ENCODE measurements at places on chromosomes 4 and X.

- no peak for DNase-seq
These were observed 25.4 kb downstream of the C4orf50 start for GRCh38 chr4:5992828-5993321.

DNA sequence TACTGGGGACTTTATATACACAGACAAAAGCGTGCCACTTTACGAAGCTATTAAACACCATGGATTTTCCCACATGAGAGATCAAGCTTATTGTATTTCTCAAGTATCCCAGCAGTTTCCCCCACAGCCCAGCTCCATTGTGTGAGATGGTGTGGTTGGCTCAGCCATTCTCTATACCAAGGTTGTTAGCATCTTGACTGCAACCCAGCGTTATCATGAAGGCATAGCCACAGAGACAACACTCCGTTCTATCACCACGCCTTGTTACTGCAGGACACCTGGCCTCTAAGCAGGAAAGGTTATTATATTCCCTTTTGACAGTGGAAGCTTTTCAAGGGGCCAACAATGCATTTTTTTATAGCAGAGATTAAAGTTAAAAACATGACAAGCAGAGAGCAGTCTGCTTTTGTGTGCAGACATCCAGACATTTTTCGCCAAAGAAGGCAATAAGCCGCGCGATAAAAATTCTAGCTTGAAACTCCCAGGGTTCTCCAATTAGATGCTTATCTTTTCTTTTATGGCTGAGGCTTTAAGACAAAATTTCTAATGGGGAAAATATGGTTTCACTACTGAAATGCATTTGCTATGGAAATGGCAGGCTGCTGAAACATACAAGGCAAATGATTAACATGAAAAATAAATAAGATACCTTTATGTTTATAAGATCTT, 206.1 kb downstream of the MID1 start:
- no peak for DNase-seq

DNA sequence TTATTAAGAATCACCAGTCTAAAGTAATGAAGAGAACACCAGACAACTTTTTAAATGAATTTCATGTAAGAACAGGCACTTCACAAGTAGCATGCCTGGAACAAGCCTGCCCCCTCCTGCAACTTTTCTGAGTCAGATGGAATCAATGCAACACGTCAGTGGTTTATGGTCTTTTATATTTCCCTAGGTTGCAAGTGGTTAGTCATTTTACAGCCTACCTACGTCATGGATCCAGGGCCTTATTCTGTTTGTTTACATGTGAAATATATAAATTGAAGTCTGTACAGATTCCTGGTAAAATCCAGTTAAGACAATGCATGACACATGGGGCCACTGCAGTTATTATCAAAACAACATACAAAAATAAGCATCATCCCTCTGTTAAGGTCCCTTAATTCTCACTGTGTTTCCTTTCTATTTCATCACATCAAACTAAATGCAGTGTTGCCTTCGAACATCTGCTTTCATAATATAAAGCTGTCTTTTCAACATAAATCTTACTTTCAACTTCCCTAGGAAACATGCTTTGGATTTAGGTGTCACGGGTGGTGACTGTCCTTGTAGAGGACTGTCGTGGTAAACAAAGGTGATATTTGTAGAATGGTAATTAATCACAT, 309.3 kb downstream of the FRMPD4 start:
- no peak for DNase-seq

DNA sequence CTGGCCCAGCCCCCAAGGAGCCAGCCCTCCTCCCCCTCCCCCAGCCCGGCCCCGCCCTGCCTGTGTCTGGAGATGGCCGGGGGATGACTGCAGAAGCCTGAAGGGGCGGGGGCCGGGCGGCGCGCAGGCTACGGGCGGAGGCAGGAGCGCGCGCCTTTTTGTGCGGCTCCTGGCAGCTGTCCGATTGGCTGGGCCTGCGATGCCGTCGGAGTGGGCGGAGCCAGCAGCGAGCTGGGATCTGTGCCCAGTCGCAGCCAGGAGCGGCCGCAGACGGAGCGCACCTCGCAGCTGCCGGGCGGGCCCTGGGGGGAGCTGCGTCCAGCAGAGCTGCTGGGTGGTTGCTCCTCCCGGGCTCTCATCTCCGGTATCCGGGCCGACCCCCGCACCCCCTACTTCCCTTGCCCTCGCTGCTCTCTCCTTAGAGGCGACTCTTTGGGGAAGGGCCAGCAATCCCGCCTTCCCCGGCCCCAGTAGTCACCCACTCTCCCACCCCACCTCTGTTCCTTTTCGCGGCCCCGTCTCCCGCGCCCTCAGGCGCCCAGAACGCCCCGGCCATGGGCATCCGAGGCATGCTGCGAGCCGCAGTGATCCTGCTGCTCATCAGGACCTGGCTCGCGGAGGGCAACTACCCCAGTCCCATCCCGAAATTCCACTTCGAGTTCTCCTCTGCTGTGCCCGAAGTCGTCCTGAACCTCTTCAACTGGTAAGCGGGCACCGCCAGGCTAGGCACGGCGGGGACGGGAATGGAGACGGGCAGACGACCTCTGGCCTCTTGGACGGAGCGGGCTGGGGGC, at the start of gene GABRQ:
Gene GABRQ (plus strand): TSS at position 247 of the 794 bp plus-strand sequence. CDS start 308 bp downstream, at position 555.
- no peak for DNase-seq

DNA sequence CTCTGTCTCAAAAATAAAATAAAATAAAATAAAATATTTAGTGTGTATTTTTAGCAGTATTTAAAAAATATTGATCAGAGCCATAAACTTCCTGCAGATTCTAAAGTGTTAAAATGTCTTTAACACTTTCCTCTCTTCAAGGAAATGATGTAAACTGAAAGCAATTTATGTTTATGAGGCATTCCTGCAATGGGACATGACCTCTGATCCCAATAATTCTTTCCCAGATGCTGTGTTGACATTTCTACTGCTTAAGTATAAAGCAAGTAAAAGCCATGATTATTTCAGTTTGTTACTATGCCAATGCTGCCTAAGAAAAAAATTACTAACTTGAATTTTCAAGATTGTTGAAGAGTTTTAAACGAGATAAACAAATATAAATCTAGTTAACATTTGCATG, 29.0 kb downstream of the COQ2 start:
- DNase-seq = no peak

DNA sequence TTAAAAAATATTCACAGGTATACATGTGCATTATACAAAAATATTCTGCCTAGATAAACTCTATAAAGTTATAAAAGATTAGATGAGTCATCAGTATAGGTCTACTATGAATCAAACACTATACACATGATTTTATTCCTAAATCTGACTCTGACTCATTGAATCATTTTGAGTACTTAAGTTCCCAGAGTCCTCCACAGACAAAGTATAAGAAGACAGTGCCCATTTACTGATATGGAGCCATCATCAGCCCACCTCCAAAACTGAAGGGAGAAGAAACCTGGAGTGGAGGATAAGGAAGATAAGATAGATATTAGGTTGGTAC, 28.7 kb upstream of the ANTXR2 start:
- no peak for DNase-seq

GRCh38 chr4:185672618-185673017, 137.3 kb upstream of the PDLIM3 start:
- no peak for DNase-seq

DNA sequence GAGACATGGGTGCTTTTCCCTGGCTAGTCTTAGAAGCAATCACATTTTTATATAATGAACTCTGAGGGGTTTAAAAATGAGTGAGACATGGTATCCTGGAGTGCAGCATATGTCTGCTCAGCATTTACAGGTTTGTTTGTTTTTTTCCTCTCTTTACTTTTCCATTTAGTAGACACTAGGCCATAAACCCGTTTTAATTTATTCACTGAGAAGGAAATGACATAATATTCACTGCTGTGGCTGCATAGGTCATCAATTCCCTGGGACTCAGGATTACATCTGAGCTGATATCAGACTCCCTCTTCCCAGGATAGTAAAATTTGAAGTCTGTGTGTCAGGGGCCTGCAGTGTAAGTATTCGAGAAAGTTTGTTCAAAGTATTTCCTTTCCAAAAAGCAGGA, 178.9 kb upstream of the SPRY1 start:
- no peak for DNase-seq

- DNase-seq = no peak
These were observed 7.3 kb downstream of the SHOX start for GRCh38 chrX:637660-638481.

DNA sequence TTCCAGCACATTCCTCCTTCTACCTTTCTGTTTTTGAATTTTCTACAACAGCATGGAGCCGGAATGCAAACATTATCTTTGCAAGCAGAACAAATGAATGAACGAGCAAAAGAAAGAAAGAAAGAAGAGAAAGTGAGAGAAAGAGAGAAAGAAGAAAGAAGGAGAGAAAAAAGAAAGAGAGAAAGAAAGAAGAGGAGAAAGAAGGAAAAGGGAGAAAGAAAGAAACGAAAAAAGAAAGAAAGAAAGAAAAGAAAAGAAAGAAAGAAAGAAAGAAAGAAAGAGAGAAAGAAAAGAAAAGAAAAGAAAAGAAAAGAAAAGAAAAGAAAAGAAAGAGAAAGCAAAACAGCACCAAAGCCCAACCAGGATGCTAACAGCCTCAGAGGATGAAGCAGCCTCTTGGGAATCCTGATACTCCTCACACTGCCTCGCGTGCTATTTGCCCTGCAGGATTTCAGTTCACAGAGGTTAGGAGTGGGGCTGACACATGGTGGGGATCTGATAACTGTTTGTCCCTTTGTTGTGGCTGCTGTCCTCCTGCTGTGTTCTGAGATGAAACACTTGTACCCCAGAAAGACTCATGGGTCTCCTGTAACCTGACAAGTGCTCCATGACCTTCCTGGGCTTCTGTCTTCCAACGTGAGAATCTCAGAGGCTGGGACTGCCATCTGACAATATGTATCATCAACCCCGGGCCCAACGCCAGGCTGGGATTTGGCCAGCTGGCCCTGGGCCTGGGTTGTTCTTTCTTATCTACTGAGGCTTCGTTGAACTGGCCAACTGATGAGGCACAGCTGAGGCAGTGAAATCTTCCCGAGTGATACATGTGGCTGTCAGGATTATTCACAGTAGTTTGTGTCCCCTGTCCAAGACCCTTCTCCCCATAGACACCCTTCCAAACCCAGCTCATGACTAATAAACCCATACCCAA, 61.0 kb downstream of the SEPSECS start:
- no peak for DNase-seq

- DNase-seq = no peak
These were observed 23.0 kb downstream of the GAB3 start for GRCh38 chrX:154727871-154728270.

DNA sequence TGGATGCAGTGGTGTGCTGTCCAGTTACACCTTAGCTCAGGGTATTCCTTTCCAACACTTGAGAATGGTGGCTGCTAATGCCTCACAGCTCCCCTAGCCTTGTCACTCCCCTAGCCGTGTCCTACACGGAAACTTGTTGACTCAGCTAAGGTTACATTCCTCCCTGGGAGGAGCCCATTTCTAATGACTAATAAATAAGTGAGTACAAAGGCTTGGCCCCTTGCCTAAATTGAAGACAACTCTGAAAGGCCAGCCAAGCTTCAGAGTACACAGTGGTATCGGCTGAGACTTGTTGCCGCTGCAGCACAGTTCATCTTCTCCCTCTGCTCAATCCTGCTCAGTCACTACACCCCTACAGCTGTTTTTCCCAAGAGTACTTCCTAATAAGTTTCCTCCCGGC, 21.2 kb upstream of the SLC25A31 start:
- DNase-seq = no peak

- DNase-seq = no peak
These were observed 27.4 kb downstream of the TAF7L start for GRCh38 chrX:101263766-101264165.

DNA sequence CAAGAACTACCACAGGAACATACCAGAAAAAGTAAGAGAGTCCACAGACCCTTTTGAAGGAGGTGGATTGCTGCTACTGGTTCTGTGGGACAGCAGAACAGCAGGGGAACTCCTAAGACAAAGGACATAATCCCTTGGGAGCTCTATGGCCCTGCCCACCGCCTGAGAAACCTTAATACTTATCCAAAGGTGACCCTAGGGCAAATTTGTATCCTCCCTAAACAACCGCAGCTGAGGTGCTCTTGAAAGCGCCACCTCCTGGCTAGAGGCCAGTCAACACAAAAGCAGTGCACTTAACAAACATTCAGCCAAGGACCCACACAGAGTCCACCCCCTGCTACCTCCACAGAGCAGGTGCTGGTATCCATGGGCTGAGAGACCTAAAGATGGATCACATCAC, 136.8 kb downstream of the ADAM29 start:
- no peak for DNase-seq

DNA sequence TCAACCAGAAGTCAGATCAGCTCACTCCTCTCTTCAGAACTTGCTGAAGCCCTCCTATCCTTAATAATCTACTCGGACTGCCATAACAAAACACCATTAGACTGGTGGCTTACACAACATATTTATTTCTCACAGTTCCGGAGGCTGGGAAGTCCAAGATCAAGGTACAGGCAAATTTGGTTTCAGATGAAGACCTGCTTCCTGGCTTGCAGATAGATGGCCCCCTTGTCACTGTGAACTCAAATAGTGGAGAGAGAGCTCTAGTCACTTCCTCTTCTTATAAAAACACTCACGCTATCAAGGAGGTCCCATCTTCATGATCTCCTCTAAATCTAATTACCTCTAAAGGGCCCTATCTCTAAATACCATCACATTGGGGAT, 125.1 kb downstream of the CAMK2D start:
- no peak for DNase-seq

DNA sequence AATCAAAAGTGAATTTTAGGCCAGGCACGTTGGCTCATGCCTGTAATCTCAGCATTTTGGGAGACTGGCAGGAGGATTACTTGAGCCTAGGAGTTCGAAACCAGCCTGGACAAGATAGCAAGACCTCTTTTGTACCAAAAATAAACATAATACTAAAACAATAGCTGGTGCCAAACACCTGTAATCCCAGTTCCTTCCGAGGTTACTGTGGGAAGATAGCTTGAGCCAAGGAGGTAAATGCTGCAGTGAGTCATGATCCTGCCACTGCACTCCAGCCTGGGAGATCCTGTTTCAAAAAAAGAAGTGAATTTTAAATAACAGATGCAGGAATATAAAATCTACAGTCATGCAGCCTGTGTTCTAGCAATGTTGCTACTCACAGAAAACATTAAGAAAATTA, 488.3 kb downstream of the PPARGC1A start:
- DNase-seq = no peak

DNA sequence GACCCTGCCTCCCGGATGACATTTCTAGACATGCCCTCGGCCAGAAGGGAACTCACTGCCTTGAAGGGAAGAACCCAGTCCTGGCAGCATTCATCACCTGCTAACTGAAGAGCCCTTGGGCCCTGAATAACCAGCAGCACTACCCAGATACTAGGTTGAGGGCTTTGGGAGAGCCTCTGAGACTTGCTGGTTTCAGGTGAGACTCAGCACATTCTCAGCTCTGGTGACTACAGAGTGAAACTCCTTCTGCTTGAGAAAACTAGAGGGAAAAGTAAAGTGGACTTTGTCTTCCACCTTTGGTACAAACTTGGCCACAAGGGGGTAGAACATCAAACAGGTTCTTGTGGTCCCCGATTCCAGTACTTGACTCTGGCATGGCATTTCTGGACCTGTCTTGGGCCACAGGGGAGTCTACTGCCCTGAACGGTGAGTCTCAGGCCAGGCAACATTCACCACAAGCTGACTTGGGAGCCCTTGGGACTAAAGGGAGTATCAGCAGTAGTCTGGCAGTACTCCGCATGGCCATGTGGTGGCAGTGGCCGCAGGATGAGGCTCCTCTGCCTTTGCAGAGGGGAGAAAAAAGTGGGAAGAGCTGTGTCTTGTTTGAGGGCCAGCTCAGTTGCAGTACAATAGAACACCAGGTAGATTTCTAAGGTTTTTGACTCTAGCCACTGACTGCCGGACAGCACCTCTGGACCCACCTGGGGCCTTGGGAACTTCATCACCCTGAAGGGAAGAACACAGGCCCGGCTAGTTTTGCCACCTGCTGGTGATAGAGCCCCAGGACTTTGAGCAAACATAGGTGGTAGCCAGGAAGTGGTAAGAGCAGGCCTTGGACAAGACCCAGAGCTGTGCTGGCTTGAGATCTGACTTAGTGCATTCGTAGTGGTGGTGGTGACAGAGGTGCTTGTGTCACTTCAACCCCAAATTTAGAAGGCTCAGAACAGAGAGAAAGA, 414.8 kb downstream of the OPHN1 start:
- no peak for DNase-seq
